Fibroblast of upper back skin (primary cell): ENCODE measurements at places on chromosomes 11 and 22.

DNA sequence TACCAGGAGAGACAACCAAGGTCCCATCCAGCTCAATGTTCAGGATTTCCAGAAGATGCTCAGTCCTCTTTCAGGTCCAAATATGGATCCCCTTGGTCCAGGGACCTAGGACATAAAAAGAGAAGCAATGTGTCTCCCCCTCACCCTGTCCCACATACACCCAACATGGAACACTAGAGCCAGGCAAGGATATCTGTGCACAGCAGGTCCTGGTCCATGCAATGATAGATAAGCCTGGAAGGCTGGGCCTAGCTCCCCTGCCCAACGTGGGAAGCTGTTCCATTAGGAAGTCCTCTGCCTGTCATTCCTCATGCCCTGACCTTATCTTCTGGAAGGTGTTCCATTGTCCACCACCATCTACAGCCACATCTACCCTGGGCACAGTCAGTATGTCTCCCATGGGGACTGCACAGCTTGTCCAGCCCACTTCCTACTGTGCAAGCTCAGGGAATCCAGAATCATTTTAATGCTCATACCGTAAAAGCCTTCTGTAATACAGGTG is 1434.8 kb downstream of the TBC1D22A start:
- DNase-seq = no peak

DNA sequence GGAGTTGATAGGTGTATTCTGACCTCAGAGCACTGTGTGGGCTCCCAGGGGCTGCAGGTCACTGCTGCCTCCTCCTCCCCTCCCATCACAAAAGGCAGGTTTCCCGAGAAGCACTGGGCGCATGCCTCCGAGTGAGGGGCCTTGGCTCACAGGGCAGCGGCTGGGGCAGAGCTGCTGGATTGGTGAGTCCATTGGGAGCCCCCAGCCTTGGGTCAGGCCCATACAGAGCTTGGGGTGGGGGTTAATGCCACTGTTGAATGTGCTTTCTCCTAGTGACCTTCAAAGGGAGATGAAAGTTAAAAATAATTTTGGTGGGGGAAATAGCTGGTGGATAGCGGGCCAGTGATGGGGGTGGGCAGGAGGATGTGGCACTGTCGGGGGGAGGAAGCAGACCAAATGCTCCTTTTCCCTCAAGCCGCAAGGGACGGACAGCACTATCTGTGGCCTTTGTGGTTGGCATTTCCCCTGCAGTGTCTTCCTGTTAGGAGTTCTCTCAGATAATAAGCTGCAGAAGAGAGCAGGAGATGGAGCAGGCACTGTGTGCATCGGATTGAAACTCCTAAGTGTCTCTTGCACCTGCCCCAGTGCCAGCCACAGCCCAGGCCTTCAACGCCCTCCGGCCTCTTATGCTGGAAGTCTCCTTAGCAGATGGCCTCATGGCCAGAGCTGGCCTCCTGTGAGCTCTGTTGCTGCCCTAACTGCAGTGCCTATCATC is 3.2 kb downstream of the TUBA8 start:
- DNase-seq = no peak

- DNase-seq = peak; percentile 64
Measured at GRCh38 chr11:5380740-5381342, 2.8 kb upstream of the OR51M1 start.

- peak; percentile 21 for DNase-seq
Measured at GRCh38 chr11:3969613-3970012, 114.1 kb downstream of the STIM1 start.

DNA sequence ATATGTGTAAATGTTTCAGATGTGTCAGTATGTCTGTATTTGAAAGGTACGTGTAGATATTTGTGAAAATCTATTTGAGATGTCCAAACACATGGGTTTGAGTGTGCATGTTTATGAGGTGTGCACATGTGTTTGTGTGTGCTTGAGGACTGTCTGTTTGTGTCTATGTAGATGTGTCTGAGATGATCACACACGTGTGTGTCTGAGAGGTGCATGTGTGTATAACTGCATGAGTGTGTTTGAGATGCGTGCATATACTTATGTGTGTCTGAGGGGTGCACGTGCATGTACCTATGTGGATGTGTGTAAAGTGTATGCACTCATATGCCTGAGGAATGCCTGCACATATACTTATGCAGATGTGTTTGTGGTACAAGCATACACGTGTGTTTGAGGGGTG is 584.4 kb downstream of the BUD13 start:
- DNase-seq = no peak

DNA sequence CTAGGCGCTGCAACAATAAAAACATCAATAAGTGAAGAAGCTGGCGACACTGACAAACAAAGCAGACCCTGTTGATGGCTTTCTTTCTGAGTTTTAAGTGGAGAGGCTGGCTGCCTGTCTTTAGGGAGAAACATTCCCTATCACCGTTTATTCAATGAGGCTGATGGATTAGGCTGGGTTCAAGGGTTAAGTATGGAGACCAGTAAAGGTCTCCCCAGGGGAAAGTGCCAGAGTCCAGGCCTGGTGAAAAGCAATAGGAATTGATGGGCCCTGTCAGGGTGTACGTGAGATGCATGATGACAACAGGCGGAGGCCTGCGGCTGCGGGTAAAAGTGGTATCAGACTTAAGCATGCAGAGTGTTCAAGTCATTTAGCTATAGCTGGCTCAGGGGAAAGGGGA is 102.6 kb downstream of the ALX4 start:
- no peak for DNase-seq

DNA sequence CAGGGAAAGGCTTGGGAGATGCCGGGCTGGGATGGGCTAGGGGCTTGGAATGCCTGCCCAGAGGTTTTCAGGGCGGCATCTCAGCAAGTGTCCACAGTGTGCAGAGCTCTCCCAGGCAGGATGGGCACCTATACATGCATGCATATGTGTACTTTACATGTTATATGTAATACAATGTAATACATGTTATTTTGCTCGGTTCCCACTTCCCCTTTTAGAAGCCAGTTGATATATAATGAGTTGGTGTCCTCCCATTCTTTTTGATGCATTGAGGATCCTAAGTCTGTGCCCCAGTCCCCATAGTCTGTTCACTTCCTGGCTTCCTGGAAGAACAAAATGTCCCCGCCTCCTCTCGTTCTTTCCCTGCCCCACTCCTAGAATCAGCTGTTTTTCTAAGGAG is 20.1 kb upstream of the EIF3D start:
- DNase-seq = no peak

DNA sequence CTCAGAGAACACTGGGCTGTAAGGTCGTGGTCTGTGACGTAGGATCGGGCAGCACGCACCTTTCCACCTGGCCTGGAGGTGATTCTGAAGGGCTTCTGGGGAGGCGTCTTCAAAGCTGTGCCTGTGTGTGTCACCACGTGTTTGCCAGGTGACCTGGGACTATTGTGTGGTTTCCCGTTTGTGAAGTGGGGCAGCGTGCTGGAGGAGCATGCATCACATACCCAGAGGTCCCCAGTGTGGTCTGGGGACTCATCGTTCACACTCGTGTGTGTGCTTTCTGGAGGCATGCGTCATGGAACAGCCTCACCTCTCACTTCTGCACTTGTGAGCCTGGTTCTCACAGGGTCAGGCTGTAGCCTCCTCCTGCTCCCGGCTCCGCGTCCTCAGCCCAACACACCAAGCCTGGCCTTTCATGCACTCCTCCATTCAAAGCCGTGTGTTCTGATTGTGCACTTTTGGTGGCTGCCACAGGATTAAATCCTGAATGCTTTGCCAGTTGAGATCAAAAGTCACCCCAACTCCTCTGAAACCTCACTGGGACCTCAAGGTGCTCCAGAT is 106.3 kb downstream of the KCNQ1OT1 start:
- DNase-seq = no peak

GRCh38 chr11:17989306-17989705 is 23.5 kb downstream of the SERGEF start:
- no peak for DNase-seq

DNA sequence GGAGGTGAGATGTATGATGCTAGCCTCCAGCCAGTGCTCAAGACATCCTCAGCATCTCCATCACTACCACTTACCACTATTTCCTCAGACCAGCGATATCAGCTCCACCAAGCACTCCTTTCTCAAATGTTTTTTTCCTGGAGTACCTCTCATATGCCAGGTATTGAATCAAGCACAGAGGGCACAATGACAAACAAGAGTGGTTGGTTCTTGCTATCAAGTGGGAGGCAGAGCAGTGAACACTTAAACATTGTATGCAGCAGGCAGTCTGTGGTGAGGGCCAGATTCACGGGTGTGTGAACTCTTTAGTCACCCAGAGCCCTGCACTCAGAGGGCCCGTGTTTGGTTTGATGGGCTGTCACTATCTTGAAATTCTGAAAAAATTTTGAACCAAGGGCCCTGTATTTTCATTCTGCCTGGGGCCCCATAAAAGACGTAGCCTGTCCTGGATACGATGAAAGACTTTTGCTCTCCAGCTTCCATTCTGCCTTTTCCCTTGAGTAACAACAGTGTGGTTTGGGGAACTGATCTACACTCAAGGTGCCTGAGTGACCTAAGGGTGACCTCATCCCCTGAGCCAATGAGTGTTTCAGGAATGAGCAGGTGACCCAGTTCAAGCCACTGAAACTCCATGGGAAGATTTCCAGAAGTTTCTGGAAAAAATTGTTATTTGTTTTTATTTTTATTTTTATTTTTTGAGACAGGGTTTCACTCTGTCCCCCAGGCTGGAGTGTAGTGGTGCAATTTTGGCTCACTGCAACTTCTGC is 348.4 kb upstream of the NARS2 start:
- DNase-seq = no peak

DNA sequence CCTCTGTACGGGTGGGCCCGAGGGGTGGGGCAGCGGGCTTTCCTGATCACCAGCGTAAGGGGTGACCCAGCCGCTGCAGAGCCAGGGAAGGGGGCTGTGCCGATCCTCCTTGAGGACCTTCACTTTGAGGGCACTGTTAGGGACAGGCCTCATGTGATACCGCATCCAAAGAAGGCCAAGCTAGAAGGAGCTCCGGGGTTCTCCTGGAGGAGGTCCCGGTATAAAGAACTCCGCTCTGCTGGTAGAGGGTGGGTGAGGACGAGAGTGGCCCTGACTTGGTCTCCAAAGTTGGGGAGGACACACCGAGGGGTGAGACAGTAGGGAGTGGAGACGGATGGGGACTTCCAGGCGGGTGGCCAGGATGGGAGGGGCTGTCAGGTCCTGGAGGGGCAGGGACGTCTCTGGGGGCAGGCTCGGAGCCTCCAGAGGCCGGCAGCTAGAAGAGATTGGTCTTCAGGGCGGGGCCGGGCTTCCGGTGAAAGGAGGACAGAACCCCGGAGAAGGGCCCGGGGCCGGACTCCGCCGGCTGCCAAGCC is 4.6 kb downstream of the PHOX2A start:
- peak; percentile 53 for DNase-seq

GRCh38 chr22:31933816-31934482 is 10.4 kb upstream of the YWHAH start:
- no peak for DNase-seq

- DNase-seq = no peak
Measured at GRCh38 chr11:12941671-12942070, 67.4 kb upstream of the RASSF10 start.

- DNase-seq = peak; percentile 95
Measured at GRCh38 chr22:31177420-31178162, 17.6 kb downstream of the RNF185 start.

- DNase-seq = no peak
Measured at GRCh38 chr22:17366329-17366728, 2.9 kb upstream of the CECR2 start.
